ENCODE measurements at places on chromosomes 3 and 15.

GRCh38 chr3:174716956-174717505 lies 142.1 kb upstream of the NAALADL2 start:
- no peak for DNase-seq

DNA sequence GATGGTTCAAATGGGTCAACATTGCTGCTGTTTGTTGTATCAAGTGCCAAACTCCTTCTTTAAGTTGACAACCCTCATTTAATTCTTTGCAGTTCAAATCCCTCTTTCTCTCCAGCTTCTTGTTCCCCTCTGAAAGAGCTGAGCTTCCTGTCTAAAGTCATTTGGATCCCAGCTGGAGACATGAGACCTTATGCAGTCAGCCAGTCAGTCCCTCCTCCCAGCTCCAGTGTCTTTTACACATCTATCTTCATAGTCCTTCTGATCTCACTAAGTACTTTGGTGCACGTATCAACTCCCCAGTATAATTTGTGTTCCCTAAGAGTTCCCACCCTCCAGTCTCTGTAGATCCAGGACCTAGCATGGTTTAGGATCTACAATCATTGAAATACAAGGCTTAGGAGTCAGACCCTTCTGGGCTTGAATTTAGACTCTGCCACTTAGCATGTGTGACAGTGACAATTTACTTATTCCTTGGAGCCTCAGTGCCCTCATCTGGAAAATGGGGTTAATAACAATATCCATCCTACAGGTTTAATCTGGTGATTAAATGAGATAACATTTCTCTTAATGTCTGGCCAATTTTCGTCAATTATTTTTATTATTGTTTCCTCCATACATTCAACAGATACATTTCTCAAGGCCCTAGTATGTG lies 102.8 kb upstream of the SEMA6D start:
- DNase-seq, result no peak

- no peak for DNase-seq
Observed at GRCh38 chr3:21938267-21938681, 187.3 kb upstream of the ZNF385D start.

DNA sequence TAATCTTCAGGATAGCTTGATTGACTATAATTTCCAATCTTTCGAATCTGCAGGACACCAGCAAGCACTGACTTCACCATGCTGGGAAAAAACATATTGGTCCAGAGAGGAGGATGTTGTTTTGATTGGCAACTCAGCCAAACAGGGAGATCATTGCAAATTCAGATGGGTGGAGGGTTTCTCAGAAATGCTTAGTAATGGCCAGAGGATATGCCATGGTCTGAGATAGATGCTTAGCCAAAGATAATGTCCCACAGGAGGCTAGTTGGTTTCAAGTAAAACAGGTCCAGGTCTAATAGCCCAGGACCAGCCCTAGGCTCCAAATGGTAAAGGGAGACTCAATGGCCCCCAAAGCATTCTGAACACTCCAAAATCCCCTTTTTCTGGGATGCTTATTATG lies 46.7 kb upstream of the CCDC80 start:
- DNase-seq, result no peak

DNA sequence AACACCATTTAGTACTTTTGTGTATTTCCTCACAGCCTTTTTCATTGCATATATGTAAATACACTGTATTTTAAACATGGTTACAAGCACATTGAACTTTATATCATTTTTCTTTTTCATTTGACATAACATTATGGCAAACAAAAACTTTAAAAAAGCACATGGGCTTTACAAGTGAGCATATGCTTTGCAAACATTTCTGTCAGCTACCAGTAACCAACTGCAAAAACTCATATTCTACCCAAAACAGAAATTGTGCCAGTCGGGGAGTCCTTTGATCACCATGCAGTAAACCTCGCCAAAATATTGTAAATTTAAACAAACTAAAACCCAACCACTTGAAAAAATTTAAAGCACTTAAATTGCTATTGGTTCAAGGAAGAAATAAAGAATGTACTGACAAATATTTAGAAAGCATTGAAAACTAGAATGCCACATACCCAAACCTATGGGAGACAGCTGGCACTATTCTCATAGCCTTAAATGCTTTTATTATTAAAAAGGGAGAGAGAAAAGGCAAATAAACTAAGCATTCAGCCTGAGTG lies 24.4 kb downstream of the ZNF710 start:
- DNase-seq, result no peak

DNA sequence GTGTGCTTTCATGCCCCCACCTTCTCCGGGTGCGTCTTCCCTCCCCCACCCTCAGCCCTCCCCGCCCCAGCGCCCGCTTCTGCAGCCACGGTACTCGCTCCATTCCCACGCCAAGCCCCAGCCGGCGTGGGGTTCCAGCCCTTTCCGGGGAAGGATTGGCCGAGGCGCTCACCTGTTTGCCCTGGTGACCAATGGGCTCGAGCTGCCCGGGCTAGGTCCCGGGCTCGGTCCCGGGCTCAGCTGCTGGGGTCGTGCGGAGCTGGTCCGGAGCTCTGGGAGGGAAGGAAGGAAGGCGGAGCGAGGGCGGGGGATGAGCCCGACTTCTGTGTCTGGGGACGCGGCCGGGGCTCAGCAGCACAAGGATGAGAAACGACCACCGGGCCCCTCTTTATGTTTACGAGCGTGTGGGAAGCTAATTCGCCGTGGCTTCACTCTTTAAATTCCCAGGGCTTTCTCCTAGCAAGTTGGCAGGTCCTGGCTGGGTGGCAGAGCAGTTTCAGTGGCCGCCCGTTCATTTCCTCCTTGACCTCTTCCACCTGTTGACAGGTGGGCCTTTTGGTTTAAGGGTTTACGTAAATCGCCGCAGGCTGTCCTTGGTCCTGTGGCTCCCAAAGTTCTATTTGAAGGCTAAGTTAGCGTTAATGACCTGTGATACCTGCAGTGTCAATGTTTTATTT lies at the start of gene IGSF10:
TSS of gene IGSF10 (minus strand) at position 288 of the 677 bp plus-strand sequence. CDS start 2,352 bp downstream, outside the sequence.
- DNase-seq, result no peak

- no peak for DNase-seq
Observed at GRCh38 chr3:179163503-179163902, 15.3 kb downstream of the PIK3CA start.

DNA sequence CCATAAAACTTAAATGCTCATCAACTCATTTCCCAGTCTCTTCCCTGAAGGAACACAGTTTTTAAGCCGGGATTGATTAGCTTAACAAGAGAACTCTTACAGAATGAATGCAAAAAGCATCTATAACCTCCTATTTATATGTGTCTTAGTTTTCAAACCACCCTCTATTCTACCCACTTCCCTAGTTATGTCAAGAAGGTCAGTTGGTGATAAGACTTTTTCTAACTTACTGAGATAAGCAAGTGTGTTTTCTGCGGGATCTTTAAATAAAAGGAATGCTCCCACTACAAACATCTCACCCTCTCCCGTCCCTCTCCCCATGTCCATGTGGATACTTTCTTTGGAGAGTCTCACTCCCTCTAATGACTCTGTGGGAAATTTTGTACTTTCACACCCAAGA lies 218.5 kb downstream of the SV2B start:
- no peak for DNase-seq

- no peak for DNase-seq
Observed at GRCh38 chr15:95511671-95512070, 818.8 kb upstream of the NR2F2 start.

DNA sequence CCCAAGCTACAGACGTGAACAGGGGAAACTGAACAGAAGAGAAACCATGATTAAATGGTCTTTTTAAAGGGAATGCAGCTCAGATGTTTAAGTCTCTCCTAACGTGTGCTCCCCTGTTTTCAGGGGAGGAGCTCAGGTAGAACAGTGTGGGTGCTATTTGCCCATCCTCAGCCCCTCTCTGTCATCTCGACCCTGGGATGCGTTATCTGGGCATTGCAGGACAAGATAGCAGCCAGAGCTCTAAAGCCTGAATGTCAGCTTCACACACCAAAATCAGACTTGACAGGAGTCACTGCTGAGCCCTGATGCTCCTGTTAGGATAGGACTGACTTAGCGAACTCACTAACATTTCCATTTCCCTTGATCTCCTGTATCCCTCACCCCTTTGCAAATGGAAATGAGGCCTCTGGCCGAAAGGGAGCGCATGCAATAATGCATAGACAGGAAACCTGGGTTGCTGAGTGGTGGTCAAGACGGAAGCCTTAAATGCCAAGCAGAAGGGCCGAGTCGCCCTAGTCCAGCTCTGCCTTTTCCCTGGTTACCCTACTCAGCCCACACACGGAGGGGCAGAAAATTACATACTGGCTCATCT lies 234.9 kb upstream of the TPM1 start:
- no peak for DNase-seq

DNA sequence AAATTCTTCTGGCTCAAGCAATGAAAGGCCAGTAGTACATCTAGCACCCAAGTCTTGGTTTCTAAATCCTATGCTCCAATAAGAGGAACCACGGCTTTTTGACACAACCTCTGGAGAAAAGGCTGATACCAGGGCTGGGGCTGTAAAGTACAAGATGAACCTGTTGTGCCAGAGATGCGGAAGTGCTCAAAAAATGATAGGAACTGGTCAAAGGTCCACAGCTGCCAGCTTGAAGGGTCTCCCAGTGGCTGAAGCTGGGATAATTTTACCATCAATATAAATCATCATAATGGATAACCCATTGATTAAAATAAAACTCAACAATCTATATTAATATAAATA lies 558 bp upstream of the NCEH1 start:
- DNase-seq, result no peak

DNA sequence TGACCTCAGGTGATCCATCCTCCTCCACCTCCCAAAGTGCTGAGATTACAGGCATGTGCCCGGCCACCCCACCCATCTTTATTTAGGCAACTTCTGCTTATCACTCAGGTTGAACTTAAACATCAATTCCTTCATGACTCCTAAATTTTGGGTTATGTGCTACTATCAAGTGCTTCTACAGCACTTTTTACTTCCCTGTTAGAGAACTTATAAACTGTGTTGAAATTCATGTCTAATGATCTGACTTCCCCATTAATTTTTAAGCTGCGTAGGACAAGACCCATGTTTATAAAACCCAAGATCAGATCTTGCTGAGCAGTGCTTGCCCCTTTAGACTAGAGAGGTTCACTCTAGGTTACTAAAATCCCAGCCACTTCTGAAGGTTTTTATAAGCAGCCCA lies 266.2 kb upstream of the TPRG1 start:
- DNase-seq, result no peak

GRCh38 chr3:197942956-197943556 lies 6.9 kb upstream of the RPL35A start:
- no peak for DNase-seq

GRCh38 chr15:97210277-97210676 lies 750.2 kb upstream of the ARRDC4 start:
- DNase-seq, result no peak

- DNase-seq, result no peak
Observed at GRCh38 chr3:66499881-66500575, 794 bp downstream of the LRIG1 start.

GRCh38 chr3:29532473-29532872 lies 251.6 kb downstream of the RBMS3 start:
- DNase-seq, result no peak

GRCh38 chr3:20104167-20104661 lies 64.0 kb downstream of the KAT2B start:
- DNase-seq, result no peak

DNA sequence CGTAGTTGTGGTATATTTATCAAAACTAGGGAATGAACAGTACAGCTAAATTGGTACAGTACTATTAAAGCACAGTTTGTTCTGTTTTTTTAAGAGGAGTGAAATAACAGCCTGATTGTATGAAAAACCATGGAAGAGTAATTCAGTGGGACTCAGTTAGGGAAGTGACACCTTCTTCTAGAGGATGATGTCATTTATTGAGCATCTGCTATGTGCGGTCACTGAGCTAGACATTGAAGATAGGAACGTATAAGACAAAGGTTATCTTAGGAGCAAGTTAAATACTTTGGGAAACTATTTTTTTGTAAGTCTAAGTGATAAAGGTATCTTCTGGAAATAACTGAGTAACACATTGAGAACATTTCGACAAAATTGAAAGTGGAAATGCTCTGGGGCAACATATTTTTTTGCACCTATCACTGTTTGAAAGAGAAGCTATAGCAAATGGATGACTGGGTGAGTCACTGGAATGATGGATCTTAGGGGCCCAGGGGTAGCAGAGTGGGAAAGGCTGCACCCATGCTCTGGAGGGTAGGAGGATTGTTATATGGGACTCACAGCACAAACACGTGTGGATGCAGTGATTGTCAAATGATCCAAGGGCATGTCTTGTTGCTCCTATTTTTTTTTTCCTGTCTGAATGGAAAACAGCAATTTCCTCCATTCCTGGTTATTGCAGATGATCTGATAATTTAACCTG lies 43.0 kb downstream of the OXNAD1 start:
- no peak for DNase-seq

DNA sequence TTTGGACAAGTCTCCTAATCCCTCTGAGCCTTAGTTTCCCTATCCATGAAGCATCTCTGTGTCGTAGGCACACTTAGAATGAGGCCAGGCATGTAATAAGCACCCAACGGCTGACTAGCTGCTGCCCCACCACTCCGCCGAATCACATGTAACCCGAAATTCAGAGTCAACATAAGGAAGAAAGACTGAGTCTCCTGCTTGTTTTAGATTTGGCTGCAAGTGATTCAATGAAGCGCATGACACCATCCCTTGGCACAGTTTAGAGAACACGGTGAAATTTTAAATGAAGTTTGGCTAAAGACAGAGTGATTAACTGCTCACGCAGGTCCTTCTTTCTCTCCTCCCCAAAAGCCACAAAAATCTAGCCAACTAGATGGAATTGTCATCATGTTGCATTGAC lies 279.2 kb downstream of the TLE3 start:
- DNase-seq, result no peak

- no peak for DNase-seq
Observed at GRCh38 chr15:56366211-56366610, 985 bp downstream of the TEX9 start.

DNA sequence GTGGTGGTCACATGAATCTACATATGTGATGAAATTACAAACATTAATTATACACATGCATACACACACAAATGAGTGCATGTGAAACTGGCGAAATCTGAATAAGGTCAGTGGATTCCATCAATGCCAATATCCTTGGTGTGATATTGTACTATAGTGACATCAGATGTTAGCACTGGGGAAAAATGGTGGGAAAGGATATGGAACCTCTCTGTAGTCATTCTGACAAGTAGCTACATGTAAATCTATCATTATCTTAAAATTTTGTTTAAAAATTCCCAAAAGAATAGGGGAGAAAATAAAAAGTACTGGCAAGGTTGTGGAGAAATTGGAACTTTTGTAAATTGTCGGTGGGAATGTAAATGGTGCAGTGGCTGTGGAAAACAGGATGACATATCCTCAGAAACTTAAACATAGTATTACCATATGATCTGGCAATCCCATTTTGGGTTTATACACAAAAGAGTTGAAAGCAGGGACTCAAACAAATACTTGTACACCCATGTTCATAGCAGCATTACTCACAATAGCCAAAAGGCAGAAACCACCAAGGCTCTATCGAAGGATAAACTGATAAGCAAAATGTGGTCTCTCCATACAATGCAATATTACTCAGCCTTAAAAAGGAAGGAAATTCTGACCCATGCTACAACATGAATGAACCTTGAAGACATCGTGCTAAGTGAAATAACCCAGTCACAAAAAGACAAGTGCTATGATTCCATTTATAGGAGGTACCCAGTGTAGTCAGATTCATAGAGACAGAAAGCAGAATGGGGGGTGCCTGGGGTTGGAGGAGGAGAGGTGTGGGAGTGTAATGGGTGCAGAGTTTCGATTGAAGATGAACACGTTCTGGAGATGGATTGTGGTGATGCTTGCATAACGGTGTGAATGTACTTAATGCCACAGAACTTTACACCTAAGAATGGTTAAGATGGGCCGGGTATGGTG lies 25.3 kb upstream of the HRH1 start:
- DNase-seq, result no peak

Measured in NCI-H1092 (cell line).